Left renal cortex interstitium (tissue), 4 donors: ENCODE measurements at places on chromosomes 16 and 17. TPM values are rescaled to one million over a fixed set of nuclear protein-coding genes. Genes with fewer than 3 reads are reported as not detected.

GRCh38 chr17:39529455-39529854, 68.2 kb downstream of the CDK12 start:
- no peak for DNase-seq

- DNase-seq: no peak
Observed at GRCh38 chr17:82297714-82298537, 19.5 kb downstream of the CD7 start.

- no peak for DNase-seq
Observed at GRCh38 chr16:24846548-24847357, 990 bp downstream of the SLC5A11 start.

GRCh38 chr16:77660311-77660710, 62.0 kb upstream of the NUDT7 start:
- DNase-seq: peak; percentile 34

DNA sequence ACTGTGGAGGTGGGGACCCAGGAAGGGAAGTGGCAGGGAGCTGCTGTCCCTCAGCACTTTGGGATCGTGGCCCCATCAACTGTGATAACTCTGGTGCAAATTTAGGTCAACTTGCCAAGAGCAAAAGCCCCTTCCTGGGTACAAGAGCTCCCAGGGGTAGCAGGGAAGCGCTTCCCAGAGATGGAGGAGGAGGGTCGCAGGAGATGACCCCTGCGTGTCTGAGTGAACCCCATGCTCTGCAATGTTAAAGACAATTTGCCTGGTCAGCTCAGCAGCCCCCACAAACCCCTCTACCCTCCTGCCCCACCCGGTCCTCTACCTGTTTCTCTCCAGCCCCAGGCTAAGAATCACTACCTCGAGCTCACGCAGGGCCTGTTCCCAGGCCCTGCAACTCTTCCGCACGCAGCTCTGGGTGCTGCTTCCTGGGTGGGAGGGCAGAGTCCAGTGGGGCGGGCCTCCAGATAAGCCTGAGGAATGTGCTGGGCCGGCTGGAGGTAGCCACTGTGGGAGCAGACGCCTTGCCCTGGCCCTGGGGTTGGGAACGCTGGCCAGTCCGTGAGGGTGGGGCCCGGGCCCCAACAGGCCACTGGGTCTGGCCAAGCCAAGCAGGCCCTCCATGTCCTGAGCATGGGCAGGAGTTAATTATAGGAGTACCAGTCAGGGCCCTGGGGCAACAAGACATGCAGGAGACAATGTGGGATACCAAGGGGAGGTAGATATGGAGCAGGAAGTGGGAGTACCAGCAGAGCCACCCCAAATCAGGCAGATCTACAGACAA, 6.1 kb downstream of the DOK4 start:
- no peak for DNase-seq

- no peak for DNase-seq
Observed at GRCh38 chr16:48064971-48065370, 90.8 kb downstream of the ABCC12 start.

DNA sequence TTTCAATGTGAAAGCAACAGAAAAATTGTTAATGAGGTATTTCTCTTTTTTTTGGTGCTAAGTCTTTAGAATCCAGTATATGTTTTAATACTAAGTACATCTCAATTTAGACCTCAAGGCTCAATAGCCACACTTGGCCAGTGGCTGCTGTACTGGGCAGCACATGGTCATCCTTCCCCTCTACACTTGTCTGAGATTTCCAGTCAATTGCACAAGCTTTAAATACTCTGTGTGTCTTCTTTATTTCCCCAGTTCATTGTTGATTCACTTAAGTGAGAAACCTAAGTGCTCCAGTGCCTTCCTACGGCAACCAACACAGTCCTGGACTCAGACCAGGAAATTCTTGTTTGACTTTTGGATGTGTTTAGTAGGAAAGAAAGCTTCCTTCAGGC, 62.2 kb downstream of the TNRC6C start:
- DNase-seq: no peak

The CAPNS2 gene
- 0.17 TPM for polyA plus RNA-seq

The RNF222 gene
- polyA plus RNA-seq: 0.04 TPM

The TNP2 gene
- polyA plus RNA-seq: not detected
